ENCODE measurements at places on chromosomes 1 and 21.

DNA sequence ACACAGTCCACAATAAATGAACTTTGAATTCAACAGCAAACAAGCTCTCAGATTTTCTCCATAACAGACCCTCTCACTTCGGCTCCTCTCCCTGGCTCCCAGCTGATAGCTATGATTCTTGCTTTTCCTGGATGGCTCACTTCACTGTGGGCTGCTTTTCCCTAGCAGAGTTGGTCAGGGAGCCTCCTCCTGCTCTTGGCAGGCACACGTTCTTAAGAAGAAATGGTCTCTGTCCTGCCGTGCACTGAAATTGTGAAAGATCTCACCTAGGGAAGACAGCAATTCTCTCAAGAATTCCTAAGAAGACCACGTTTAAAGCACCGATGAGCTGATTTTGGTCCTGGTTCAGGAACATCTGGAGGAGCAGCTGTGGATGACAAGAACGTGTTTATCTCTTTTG, 148.5 kb upstream of the KCNK2 start:
- peak; percentile 43 for DNase-seq

DNA sequence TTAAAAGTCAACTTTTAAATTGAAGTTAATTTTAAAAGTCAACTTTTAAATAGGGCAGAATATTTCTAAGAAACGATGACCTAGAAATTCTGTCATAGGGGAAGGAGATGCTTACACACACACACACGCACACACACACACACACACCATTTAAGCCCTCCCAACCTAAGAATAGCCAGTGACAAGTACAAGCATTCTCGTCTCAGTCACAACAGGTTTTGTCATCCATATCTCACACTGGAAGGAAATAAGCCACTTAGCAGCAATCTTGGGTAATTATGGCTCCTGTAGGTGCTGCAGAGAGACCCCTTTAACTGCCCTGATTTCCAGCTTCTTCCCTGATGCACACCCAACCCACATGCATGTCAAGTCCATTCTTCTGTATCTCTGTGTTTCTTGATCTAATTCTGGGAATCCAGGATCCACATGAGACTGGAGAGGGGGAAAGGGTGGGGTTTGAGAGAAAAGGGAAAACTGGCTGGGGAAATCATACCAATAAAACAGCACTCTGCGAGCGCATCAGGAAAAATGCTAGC, 338.1 kb downstream of the PAPPA2 start:
- no peak for DNase-seq

DNA sequence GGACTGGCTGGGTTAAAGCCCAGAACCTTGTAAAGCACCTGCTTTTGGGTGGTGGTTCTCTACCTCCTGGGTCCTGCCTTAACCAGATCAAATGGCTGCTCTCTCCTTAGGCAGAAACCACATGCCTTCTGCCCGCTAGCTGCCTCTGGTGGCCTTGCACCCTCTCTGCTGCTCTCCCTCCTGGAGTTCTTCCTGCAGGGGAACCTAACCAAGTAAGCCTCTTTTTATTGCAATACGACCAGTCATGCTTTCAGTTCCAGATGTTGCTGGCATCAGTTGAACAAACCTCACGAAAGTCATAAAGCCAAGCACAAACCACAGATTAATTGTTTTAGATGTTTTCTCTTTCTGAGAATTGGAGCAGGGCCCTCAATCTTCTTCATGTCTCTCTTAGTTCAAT, 118.9 kb downstream of the GDAP2 start:
- DNase-seq: no peak

DNA sequence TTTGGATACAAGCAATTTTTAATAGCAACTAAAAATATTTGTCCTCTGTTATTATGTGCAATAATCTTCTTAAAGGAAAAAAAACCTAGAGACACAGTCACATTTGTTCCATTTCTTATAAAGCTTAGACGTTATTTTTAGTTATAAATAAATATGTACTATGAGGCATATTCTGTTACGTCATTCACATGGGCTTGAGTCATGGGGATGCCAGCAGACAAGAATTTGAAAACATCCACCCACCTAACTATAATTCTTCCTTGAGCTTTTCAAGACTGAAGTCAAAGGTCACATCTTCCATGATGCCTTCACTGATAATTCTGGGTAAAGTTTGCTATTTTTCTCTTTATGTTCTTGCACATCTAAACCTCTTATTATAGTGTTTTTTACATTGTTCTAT, 268.8 kb downstream of the KCTD3 start:
- DNase-seq: no peak

GRCh38 chr1:230079199-230080024, 12.4 kb downstream of the GALNT2 start:
- DNase-seq: no peak

DNA sequence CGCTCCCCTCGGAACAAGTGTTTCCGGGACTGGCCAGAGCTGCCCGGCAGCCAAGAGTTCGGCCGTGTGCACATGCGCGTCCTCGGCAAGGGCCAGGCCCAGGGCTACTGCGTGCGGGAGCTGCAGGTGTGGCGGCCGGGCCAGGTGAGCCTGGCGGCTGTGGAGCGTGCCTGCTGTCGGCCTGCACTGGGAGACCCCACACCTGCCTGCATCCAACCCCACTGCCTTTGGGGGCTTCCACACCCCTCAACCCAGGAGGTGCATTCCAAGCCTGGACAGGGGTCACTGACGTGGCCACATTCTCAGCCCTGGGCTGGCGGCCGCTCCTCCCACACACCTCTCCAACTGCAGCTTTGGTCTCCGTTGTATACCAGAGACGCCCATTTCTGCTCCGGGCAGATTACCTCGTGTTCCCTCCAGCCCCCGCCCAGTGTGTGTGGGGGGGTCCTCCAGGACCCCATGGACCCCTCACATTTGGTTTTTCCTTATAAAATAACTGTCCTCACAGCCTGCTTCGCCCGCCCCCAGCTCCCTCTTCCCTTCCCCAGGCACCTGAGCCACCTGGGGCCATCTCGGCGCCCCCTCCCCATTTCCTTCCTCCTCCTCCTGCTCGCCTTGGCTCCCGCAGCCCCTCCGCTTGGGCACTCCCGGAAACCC, 6.1 kb downstream of the RNF223 start:
- no peak for DNase-seq

DNA sequence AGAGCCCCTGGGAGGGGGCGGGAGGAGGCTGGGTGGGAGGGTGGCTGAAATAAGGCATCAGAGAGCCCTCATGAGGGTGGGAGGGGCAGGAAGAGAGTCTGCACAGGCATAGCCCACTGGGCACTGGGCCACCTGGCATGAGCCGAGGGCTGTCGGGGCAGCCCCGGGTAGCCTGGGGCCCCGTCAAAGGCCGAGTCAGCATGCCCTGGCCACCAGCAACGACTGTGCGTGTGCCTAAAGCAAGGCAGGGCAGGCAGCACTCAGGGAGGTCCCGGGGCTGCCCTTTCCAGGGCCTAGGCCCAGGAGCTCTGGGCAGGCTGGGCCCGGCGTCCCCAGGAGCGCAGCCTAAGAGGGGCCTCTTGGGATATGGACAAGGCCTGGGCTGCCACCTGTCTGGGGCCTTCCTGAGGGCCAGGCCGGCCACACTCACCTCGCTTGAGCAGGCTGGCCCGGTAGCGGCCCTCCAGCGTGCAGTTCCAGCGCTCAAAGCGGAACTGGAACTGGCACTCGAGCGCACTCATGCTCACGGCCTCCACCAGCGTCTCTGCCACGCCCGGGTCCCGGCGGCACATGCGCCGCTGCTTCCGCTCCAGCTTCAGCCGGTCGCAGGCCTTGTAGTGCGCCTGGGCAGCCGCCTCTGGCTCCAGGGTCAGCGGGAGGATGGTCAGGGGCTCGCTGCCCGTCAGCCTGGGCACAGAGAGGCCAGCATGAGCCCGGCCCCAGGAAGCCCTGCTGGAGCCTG, 22.7 kb downstream of the WNT9A start:
- no peak for DNase-seq

DNA sequence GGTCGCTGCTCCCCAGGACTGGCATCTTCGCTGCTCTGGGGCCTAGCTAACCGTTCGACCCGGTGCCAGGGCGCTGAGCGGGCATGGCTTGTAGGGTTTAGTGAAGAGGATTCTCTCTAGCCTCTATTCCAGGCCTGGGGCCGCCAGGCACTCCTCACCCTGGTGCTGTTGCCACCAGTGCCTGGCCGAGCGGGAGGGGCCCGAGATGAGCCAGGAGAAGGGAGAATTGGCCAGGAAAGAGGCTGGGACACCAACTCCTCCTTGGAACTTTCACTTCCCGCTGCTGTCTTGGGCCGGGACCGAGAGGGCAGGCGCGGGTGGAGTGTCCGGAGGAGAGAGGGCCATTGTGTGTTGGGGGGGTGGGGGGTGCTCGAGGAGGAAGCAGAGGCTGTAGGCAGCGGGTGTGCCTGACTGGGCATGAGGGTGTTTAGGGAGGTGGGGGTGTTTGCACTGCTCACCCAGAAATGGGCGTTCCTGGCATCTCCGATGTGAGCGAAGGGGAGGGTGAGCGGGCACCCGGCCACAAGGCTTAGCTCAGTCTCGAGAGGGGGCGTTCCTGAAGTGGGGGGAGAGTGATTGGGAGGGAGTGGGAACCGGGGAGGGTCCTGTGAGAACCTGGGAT, 772 bp downstream of the ADAM15 start:
- no peak for DNase-seq

- no peak for DNase-seq
Observed at GRCh38 chr1:44676484-44677200, 2.1 kb downstream of the ARMH1 start.

- no peak for DNase-seq
Observed at GRCh38 chr1:94865360-94865759, 45.2 kb downstream of the SLC44A3 start.

DNA sequence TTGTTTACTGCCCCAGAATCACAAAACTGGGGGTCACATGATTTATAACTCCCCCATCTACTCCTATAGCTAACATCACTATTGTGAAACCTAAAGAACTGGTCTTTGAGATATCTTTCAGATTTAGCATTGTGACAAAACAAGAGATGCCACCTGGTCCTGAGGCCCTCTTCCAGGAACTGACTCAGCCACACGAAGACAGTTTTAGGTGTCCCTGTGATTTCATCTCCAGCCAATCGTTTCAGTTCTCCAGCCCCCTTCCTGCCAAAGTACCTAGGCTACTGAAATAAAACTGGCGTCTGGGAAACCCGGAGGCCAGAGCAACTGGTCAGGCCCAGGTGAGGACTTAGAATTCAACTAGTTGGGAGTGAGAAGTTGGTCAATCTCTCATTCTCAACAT, 36.6 kb downstream of the TBX19 start:
- DNase-seq: no peak

- DNase-seq: peak; percentile 10
Observed at GRCh38 chr1:151680826-151681225, 35.8 kb downstream of the CELF3 start.

- no peak for DNase-seq
Observed at GRCh38 chr1:167713330-167714081, 8.3 kb upstream of the MPZL1 start.

DNA sequence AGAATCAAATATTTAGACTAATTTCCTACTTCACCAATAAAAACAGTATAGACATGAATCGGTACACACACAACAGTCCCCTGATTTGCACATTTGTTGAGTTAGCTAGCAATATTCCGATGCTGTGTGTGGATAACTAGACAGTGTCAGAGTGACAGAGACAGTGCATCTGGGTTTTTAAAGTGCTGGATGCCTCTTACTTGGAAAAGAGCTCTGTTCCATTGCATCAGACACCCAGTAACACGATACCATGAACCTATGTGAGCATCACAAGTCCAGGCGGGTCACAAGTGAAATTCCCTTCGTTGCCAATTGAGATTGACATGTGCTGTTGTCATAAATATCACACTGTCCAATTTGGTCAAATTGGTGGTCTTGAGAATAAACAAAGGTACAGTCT, 82.0 kb upstream of the ESRRG start:
- DNase-seq: no peak

DNA sequence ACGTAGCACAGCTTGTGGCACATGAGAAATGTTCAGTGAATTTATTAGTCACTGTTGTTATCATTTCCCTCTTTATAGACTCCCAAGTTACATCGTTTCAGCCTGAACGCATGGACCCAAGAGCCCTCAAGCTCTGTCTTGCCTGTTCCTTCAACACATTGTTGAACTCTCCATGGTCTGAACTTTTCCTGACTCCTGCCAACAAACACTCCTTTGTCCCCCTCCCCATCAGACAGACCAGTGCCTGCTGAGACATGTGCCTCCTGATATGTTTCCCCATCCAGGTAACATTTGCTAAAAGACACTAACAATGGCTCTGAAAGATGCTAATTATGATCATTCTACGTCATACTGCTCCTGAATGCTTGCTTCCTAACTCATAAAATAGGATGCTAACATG, 108.7 kb upstream of the NFIA start:
- DNase-seq: no peak

- DNase-seq: no peak
Observed at GRCh38 chr1:47812904-47813514, 184.2 kb downstream of the TRABD2B start.

GRCh38 chr1:12075195-12076114, 12.4 kb downstream of the TNFRSF8 start:
- no peak for DNase-seq

DNA sequence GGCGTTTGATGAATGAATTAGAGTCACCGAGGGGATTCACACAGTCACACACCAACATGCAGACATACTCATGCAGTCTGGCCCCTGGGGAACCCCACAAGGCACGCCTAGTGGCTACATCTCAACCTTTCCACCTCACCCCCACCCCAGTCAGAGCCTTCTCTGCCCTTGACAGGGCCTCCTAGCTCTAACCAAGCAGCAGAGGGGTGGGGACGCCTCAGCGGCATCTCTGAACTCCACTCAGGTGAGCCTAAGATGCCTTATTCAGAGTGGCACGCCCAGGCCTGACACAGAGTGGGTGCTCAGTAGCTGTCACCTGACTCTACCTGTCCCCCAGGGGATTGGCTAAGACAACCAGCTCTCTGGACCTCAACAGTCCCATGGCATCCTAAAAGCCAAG, 3.7 kb upstream of the SDC3 start:
- no peak for DNase-seq

GRCh38 chr1:9890224-9890731, 19.8 kb downstream of the CTNNBIP1 start:
- DNase-seq: peak; percentile 92

DNA sequence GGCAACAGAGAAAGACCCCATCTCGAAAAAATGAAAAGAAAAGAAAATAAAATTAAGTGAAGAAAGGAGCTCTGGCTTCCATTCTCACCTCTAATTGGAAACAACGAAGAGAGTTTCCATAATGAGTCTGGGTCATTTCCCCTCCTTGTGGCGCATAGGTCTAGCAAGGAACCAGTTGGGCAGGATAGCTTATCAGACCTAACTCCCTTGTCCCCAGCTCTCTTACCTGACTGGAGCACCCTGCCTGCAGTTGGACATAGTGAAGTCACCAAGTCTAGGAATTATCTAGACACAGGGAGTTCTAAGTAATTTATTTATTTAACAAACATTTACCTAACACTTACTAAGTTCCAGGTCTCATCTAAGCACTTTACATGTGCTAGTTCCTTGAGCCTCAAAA, 63.0 kb upstream of the RAB4A start:
- no peak for DNase-seq
